ENCODE measurements at places on chromosomes 6 and 20.
A peak's percentile ranks its signal among the peaks of the same experiment; 100 is the strongest.

DNA sequence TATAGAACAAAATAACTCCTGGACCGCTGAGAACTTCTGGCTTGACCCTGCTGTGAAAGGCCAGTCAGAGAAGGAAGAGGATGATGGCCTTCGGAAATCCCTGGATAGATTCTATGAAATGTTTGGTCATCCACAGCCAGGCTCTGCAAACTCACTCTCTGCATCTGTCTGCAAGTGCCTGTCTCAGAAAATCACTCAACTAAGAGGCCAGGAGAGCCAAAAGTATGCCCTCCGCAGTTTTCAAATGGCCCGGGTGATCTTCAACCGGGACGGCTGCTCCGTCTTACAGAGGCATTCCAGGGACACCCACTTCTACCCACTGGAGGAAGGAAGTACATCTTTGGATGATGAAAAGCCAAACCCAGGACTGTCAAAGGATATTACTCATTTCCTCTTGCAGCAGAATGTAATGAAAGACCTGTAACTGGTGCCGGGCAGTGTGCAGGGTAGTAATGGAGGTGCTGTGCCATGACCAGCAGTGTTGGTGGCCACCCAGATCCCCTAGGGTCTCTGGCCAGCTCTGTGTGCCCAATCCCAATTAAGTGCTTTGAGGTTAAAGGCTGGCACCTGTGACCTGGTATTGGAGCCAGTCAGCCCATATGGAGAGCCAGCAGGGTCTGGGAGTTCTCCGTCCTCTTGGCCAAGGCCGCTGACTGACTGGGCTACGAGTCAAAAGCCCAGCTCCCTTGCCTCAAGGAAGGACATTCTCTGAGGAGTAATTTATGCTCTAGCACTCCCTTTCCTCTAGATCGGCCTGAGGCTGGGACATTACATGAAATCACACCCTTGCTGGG is 87.1 kb downstream of the TRMT6 start:
- DNase-seq, result no peak

DNA sequence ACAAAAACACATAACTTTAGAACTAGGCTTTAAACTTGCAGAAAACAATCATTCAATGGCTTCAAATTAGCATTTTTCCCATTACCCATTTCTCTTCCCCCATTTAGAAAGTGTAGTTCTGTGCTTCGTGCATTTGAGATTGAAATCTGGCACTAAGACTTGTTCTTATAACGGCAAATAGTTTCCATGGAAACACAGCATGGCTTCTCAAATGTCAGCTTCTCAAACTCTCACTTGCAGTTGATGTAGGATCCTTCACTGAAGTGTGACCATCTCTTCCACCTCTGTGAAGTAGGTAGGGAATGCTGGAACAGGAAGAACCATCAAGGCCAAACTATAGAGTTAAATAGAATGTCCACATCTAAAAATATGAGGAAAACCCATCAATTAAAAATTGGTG is 52.2 kb downstream of the MANEA start:
- DNase-seq, result peak; percentile 4

DNA sequence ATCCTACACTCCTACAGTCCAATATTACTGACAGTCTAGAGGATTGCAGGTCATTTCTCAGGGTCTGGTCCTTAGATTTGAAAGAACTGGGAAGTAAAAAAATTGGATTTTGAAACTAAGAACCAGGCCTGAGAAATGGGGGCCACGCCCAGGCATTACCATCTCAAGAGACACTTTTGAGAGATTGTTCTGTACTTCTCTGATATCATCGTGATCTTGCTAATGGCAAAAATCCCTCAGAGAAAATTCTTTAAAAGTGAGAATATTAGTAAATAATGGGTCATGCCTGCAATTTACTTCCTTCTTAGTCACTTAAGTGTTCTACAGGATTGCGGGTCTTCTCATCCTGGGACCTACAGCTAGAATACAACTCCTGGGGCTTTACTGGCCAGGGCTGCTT is 42.0 kb upstream of the HIVEP1 start:
- DNase-seq, result no peak

DNA sequence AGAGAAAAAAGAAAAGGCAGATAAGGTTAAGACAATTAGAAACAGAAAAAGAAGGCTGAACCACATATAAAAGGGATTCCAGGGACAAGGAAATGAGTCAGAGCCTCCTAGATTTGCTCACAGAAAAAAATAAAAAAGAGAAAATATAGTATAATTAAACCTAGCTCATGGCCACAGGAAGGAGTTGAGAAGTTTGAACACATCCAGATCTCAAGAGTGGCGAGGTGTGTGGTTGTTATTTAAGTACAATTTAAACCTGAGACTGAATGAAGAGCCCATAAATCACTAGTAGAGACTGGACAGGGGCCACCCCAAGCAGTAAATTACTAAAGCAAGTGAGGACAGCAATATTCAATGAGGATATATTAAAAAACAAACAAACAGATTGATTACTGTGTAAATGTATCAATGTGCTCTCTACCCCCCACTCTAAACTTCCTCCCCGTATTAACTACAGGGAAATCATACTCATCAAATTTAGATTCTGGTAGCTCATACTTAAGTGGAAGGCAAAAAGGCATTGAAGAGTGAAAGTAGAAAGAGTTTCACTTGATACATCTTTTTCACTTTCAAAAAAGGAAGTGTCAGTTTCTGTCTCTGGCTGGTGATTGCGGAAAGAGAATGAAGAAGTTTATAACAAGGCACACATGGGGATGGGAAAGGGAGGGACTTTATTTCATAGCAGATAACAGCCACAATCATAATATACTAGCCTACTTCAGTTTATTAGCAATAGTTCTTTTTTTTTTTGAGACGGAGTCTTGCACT is 49.3 kb upstream of the SCAF8 start:
- no peak for DNase-seq

GRCh38 chr6:35302604-35303241 is 5.1 kb downstream of the DEF6 start:
- DNase-seq, result no peak

- DNase-seq, result no peak
Observed at GRCh38 chr20:39041067-39041466, 78.9 kb downstream of the DHX35 start.

DNA sequence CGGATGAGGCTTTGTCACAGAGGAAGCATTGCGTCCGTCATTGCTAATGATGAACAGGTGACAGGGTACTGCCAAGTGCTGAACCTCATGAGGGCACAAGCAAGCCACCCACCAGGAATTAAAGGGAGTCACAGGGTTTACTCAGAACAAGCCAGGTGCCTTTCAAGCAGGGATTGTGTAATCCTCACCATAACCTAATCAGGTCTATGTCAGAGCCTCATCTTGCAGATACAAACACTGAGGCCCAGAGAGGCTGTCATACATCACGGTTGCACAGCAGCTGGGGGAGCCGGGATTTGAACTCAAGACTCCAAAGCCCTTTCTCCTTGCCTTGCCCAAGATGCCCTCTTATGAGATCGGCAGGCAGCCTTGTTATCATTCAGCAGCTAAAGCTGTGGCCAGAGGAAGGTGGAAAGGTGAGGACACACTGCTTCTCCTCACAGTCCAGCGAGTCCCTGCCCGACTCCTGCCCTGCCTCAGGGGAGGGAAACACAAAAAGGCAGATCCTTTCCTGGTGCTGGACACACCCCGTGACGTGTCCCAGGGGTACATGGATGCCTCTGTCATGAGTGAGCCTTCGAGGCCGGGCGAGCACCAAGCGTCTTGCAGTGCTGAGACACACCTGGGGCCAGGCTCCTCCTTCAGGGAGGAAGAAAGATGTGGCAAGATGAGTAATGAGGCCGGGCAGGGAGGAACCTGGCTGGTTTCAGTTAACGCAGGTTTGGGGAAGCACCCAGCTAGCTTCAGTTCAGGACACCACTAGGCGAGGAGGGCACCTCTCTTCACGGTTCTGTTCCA is 214.9 kb downstream of the LY86 start:
- peak; percentile 64 for DNase-seq

DNA sequence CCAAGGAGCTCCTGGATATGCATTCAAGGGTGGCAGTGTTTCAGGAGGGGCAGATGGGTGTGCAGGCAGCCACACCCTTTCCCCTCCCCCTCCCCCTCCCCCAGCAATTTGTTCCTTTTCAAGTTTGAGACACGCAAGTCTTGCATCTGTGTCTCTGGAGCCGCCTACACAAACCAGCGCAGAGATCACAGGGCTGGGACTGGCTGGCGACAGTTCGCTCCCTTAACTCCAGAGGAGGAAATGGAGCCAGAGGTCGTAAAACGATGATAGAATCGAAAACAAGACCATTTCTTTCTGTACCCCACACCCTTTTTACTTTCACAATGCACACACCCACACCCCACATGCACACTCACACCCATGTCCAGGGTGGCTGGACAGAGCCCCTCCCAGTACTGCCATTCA is 163.1 kb downstream of the LY86 start:
- DNase-seq, result no peak

GRCh38 chr6:165745492-165745891 is 82.5 kb upstream of the PDE10A start:
- DNase-seq, result no peak

DNA sequence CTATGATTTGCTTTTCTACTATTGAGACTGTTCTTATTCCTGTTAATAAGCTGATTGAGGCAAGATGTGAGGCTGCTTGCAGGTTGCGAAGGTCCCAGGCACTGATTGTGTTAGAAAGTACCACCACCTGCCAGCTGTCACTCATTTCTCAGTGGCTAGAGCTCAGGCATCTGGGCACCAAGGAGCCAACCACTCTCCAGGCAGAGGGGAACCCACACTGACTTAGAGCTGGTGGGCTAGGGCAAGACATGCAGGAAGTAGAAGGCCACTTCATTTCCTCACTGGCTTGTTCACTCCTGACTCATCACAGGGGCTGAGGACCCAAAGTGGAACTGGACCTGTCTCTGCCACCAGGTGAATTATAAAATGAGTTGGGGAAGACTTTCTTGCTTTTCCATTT is 7.8 kb upstream of the DLL1 start:
- DNase-seq, result no peak

GRCh38 chr6:21893793-21894192 is 300.2 kb downstream of the SOX4 start:
- DNase-seq, result no peak

GRCh38 chr6:92892626-92893170 is 526.7 kb downstream of the EPHA7 start:
- peak; percentile 7 for DNase-seq

DNA sequence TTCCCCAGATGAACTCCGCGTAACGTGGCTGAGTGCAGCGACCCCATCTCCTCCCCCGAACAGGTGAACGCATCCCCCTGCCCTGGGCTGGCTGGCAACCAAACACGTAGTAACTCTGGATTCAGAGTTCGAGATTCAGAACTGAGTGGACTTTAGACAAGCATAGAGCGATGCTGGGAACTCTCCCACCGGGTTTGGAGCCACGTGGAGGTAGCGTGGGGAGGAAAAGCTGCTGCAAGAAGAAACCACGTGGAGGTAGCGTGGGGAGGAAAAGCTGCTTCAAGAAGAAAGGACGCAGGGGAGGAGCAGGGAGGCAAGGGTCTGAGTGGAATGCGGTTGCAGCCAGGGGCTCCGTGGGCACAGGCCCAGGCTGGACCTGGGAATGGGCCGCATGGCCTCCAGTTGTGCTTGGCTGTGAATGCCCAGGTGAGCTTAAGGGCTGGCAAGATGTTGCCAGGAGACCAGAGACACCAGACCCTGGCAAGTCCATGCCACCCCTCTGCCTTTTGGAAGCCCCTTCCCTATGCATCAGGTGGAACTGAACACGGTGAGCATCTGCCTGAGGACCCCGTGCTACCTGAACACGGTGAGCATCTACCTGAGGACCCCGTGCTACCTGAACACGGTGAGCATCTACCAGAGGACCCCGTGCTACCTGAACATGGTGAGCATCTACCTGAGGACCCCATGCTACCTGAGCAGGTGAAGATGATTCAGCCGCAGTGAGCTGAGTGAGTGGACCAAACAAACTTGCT is 118.0 kb upstream of the FRMD1 start:
- DNase-seq, result no peak

- no peak for DNase-seq
Observed at GRCh38 chr6:134299236-134299635, 18.7 kb downstream of the SGK1 start.

DNA sequence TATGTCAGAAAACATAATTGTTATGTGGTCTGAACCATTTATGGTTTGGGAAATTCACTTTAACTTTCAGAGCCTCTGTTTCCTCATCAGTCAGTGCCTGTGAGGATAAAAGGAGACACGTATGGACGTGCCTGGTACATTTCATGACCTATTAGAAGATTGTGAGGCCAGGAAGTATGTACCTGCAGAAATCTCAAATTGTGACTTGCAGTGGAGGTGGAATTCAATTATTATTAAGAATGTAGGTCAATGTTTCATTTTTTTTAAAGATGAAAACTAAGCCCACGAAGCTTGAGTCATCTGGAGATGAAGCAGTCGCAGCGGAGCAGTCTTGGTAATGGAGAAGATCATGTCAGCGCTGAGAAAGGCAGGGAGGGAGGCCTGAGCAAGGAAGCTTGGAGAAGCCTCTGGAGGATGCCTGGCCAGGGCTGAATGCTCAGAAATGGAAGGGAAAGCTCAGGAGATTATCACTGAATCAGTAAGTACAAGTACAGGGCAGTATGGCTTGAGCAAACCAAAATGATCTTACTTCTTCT is 3.9 kb upstream of the DSE start:
- DNase-seq, result no peak

DNA sequence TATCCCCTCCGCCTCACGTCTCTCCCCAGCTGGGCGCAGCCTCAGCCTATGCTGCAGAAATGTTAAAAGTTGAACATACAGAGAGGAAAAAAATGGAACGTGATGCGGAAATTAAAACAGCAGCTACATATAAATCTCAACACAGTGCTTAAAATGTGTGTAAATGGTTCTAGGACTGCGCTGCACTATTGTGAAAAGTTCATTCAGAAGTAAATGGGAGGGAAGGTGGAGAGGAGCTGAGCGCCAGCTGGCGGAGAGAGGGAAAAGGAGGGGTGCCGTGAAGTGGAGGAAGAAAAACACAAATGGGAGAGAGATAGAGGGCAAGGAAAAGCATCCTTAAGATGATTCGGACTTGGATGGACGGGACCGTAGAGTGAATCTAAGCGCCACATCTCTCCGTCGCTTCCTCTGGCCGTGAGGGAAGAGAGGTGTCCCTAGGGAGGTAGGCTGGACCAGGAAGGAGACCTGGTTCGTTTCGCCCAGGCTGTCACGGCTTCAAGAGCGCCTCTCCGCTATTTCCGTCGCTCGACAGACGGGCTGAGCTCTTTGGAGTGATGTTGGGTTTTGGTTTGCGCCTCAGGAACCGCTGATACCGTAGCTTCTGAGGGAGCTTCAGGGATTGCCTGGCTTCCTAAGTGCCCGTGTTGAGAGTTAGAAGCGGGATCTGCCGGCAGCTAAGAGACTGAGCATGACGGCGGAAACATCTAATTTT is 113.7 kb downstream of the TRIM27 start:
- peak; percentile 41 for DNase-seq
